ENCODE measurements at places on chromosomes 1 and 21. TPM values are rescaled to one million over a fixed set of nuclear protein-coding genes. Genes with fewer than 3 reads are reported as not detected.

The SMIM11 gene
- total RNA-seq, result 1.7 TPM

The CIART gene
- total RNA-seq, result 4.8 TPM

The DIO1 gene
- not detected for total RNA-seq

The MTARC1 gene
- total RNA-seq, result 2.5 TPM

The MYBPH gene
- total RNA-seq, result 0.30 TPM

The RGS4 gene
- total RNA-seq, result 822 TPM

The SPATA45 gene
- total RNA-seq, result not detected
